ENCODE measurements at places on chromosomes 4 and X. TPM values are rescaled to one million over a fixed set of nuclear protein-coding genes. Genes with fewer than 3 reads are reported as not detected.

NPFFR2 gene
- total RNA-seq, result not detected

MEPE gene
- not detected for total RNA-seq

DNA sequence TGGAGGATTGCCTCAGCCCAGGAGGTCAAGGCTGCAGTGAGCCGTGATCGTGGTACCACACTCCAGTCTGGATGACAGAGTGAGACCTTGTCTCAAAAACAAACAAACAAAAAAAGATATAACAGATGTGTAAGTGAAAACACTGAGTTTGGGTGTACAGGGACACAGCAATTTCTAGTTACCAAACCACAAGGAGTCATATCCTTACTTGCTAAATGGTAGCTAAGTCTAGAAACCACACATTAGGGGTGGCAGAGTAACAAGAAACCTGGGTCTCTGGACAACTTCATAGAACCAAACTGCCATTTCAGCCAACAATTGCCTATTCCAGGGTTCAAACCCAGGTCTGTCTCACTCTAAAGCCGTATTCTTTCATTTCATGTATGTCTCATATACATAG is 20.8 kb downstream of the PPEF2 start:
- H3K27me3 ChIP-seq, result peaks cover 7% of the 10 kb centered on the region
- H3K27ac ChIP-seq, result no peak overlapping the region
- H3K4me1 ChIP-seq, result no peaks in the 10 kb centered on the region
- no peak for DNase-seq
- no peaks in the 10 kb centered on the region for H3K36me3 ChIP-seq

- no peaks in the 10 kb centered on the region for H3K27me3 ChIP-seq
- DNase-seq, result no peak
- no peak overlapping the region for H3K4me3 ChIP-seq
- no peak overlapping the region for H3K27ac ChIP-seq
- H3K36me3 ChIP-seq, result no peaks in the 10 kb centered on the region
- H3K4me1 ChIP-seq, result no peaks in the 10 kb centered on the region
Observed at GRCh38 chrX:64570204-64570603, 175.0 kb upstream of the MTMR8 start.

DNA sequence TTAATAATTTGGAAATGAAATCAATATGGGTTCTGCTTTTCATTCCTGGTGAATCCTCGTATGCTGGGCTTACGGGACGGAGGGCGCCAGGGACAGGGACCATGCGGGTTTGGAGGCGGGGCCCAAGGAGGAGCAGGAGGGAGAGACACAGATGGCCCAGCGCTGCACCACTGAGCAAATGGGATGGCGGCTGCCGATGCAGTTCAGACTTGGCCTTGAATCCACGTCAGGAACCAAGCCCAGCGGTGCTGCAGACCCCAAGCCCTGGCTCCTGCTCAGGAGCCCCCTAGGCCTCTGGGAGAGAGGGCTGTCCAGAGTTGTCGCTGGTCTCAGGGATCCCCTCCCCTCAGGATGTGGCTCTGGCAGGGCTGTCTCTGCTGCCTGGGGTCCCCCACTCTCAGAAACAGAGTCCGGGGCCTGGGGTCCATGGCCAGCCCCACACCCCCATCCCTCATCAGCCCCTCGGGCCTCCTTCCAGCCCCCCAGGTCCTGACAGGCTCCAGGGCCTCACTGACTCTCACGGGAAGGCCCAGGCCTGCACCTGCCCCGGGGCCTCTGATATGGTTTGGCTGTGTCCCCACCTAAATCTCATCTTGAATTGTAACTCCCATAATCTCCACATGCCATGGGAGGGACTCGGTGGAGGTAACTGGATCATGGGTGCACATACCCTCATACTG is 75.2 kb downstream of the FAM53A start:
- H3K36me3 ChIP-seq, result no peaks in the 10 kb centered on the region
- H3K27ac ChIP-seq, result no peak overlapping the region
- peaks cover 11% of the 10 kb centered on the region for H3K27me3 ChIP-seq
- no peak overlapping the region for H3K4me3 ChIP-seq
- H3K4me1 ChIP-seq, result no peaks in the 10 kb centered on the region
